Activated naive CD8-positive, alpha-beta T cell treated with anti-CD3 and anti-CD28 coated beads, Interleukin-2, amount 50 U/mL, for 16 hours (primary cell): ENCODE measurements at places on chromosomes 11 and 22.

- DNase-seq, result no peak
Observed at GRCh38 chr22:44026630-44027511, 2.8 kb downstream of the PARVB start.

DNA sequence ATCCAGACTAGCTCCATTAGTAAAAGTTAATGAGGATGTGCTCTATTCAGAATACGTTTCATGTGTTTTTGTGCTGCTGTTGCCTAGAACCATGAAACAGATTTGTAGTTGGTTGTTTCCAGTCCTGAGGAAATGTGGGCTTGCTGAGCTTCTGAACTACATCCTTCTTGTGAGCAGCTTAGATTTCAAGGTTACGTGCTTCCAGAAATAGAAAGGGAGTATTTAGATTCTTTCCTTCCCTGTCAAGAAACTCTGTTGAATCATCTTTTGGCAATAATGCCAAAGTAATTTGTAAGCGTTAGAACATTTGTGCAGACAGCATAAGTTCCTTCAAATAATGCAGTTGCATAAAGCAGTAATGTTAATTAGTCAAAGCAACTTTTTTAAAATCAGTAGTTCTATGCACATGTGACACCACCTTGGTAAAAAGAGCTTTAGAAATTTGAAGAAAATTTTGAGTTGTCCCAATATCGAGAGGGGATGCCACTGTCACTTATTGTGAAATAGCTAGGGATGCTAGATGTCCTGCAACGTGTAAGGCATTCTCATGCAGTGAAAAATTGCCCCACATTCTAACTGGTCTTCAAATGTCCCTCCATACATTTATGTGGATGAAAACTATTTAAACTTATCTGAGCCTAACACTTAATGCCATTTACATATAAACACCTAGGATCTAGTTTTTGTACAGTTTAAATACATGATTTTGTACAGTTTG is 169.6 kb downstream of the ETS1 start:
- no peak for DNase-seq

GRCh38 chr11:35558513-35558912 is 33.1 kb upstream of the PAMR1 start:
- no peak for DNase-seq

DNA sequence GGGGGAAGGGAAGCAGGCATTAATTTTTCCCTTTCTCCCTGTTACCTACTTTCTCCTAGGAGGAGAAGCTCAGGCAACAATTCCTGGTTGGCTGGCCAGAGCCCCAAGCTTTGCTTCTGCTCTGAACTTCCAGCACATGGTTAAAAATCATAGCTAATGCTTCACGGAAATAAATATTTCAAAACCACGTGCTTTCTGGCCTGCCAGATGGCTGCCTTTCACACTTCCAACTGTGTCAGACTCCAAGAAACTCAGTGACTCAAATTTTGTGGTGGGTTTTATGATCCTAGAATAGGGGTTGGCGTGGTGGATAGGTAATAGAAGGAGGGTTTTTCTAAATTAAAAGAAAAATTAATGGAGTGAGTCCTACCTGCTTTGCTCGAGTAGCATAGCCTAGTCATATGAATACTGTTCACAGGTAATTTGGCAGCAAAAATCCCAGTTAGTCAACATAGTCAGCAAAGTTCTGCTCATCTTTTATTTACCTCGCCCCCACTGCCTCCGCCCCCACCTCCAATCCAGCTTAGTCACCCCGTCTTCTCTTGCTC is 58.6 kb downstream of the SC5D start:
- DNase-seq, result no peak

GRCh38 chr22:38756711-38757463 is 1.1 kb upstream of the SUN2 start:
- DNase-seq, result no peak

GRCh38 chr22:35634015-35634414 is 14.2 kb upstream of the APOL6 start:
- no peak for DNase-seq

GRCh38 chr11:75589933-75590332 is 27.9 kb downstream of the SERPINH1 start:
- DNase-seq, result no peak

DNA sequence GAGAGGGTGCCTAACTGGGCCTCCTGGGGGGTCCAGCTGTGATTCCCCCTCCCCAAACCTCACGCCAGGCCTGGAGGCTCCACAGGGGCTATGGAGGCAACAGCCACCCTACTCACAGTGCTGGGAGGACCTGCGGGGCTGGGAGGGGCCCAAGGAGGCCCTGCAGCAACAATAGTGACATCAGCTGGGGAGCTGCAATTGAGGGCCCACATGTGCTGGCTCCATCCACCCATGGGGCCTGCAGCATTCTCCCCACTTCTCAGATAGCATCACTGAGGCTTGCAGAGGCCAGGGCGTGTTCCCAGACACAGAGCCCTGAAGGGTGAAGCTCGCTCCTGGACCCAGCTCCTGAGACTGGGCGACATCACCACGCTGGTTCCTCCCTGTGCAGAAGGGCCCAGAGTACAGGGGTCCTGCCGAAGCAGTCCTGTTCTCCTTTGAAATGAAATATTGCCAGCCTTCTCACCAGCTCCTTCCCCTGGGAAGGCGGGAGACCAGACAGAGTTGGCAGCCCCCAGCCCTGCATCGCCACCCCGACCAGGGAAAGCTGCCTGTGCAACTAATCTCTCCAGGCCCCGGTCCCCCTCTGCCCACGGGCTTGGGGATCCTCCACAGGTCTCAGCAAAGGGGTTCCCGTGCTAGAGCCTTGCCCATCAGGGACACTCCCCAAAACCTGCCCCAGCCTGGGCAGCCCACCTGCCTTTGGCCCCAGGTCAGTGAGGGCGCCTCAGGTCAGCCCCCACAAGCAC is 8.9 kb upstream of the TBX1 start:
- no peak for DNase-seq

GRCh38 chr11:71240865-71241691 is 11.3 kb downstream of the SHANK2 start:
- DNase-seq, result no peak

DNA sequence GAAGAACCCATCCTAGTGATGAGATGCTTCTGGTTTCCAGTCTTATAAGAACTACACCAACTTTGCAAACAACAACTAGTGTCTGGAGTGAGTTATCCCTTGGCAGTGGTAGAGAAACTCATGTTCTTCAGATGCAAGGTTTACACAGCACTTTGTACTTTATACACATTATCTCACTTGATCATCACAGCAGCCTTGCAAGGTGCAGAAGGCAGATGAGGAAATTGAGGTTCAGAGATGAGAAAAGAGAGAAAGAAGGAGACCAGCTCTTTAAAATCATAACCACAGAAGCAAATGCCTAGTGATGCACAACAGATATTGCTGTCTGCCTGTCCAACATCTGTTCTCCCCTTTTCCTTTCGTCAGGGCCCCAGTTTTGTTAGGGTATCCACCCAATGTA is 16.7 kb upstream of the CD44 start:
- no peak for DNase-seq

DNA sequence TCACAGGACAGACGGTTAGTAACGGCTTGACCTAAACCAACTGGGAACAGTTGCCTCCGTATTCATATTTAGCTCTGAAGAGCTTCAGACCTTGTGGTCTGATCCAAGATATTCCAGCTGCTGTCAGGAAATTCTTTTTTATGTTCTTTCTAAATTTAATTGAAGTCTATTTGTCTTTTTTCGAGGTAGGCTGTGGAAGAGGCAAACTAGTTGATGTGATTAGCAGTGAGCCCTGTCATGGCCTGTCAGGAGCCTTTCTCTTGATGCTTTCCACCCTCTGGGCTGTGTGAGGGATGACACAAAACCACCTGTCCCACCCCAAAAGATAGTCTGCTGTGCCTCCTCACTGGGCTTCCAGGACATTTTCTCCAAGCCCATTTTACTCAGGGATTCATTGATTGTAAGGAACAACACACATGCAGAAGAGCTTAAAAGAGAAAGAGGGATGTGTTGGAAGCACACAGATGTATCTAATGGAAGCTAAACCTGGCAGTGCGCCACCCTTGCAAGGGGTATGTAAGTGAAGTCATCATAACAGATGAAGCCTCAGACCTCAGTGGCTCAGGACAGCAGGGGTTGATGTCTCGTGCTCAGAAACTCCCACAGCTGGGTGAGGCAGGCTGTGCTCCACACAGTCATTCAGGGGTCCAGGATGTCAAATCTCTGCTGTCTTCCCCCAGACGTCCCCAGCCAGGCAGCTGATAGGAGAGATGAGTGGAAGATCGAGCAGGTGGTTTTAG is 170.0 kb downstream of the NCAM1 start:
- DNase-seq, result no peak

GRCh38 chr11:119056421-119056999 is 495 bp downstream of the HYOU1 start:
- DNase-seq, result peak; percentile 6

DNA sequence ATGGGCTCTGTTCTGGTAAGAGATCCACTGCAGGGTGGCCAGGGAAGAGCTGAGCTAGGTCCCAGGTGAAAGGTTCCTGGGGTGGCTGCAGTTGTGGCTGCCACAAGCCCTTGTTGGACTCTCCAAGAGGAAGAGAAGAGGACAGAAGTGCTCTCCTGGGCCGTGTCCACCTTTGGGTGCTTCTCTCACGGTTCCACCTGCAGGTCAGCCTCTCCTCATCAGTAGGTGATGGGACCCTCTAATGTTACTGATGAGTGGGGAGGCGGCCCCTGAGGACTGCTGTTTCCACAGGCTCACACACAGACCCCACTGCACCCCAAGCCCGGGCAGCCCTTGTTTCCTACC is 804.9 kb downstream of the BRD1 start:
- DNase-seq, result no peak

GRCh38 chr11:117410861-117411710 is 83.4 kb downstream of the CEP164 start:
- no peak for DNase-seq
